H1 (cell line): ENCODE measurements at places on chromosomes 12 and 14.

GRCh38 chr12:119440803-119441360 is 106.4 kb downstream of the CCDC60 start:
- no peak for DNase-seq
- H3K27me3 ChIP-seq = no peaks in the 10 kb centered on the region
- H3K4me1 ChIP-seq = no peaks in the 10 kb centered on the region
- no peak overlapping the region for H3K4me3 ChIP-seq
- H3K36me3 ChIP-seq = no peaks in the 10 kb centered on the region

DNA sequence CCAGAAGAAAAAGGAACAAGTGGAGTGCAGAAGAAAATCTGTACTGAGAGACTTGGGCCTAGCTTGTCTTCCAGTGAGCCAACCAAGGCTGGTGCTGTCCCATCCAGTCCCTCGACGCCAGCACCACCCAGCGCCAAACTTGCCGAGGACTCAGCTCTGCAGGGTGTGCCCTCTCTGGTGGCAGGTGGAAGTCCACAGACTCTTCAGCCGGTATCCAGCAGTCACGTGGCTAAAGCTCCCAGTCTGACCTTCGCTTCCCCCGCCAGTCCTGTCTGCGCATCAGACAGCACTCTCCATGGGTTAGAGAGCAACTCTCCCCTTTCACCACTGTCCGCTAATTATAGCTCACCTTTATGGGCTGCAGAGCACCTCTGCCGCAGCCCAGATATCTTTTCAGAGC is 15.6 kb downstream of the CIPC start:
- peaks cover 28% of the 10 kb centered on the region for H3K36me3 ChIP-seq
- H3K4me3 ChIP-seq = no peak overlapping the region
- no peaks in the 10 kb centered on the region for H3K27me3 ChIP-seq
- H3K27ac ChIP-seq = 0 out of 2 replicates have a peak overlapping the region, but pooled peaks have one; percentile 11

DNA sequence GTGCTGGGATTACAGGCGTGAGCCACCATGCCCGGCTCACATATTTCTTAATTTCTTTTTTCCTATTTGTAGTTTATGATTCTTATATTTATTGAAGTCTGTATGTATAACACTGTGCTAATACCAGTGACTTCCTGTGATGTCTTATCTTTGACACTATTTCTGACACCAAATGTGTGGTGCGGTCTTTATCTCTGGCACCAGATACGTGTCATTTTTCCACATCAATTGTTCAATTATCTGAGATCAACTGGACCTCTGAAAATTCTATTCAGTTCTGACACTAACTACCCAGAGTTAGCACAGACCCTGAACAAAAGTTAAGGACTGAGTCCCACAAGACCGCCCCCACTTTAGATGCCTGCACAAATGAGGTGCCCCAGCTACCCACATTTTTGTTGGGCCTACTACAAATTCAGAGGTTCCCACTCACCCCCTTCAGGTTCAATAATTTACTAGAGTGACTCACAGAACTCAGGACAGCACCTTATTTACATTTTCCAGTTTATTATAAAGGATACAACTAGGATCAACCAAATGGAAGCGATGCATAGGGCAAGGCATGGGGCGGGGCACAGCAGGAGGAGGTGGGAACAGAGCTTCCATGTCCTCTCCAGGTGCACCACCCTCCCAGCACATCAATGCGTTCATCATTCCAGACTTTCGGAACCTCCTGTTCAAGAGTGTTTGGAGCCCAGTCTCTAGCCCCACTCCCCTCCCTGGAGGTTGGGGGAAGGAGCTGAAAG is 11.6 kb upstream of the SRSF9 start:
- no peak overlapping the region for H3K4me3 ChIP-seq
- DNase-seq = no peak
- H3K4me1 ChIP-seq = no peaks in the 10 kb centered on the region
- H3K36me3 ChIP-seq = no peaks in the 10 kb centered on the region
- no peaks in the 10 kb centered on the region for H3K27me3 ChIP-seq
- H3K27ac ChIP-seq = no peak overlapping the region

DNA sequence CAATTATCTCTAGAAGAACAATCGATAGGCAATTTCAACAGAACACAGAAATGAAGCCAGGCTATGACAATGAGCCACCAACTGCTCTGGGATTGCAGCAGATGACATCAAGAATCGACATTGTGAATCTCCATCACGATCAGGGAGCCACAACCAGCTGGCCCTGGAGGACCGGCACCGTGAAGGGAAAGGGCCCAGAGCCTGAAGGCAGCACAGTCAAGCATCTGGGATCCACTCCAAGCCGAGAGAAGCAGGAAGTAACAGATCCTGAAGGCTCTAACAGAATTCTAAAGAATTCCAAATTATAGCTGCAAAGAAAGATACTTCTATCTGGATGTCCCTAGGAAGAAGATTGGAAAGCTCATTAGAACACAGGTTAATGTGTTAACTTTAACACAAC is 61.0 kb downstream of the LRRC74A start:
- no peak for DNase-seq
- H3K27ac ChIP-seq = no peak overlapping the region
- H3K4me1 ChIP-seq = peaks cover 4% of the 10 kb centered on the region

GRCh38 chr12:116827432-116827831 is 53.8 kb downstream of the HRK start:
- no peaks in the 10 kb centered on the region for H3K36me3 ChIP-seq
- no peaks in the 10 kb centered on the region for H3K4me1 ChIP-seq
- H3K4me3 ChIP-seq = no peak overlapping the region
- no peaks in the 10 kb centered on the region for H3K27me3 ChIP-seq
- DNase-seq = no peak

DNA sequence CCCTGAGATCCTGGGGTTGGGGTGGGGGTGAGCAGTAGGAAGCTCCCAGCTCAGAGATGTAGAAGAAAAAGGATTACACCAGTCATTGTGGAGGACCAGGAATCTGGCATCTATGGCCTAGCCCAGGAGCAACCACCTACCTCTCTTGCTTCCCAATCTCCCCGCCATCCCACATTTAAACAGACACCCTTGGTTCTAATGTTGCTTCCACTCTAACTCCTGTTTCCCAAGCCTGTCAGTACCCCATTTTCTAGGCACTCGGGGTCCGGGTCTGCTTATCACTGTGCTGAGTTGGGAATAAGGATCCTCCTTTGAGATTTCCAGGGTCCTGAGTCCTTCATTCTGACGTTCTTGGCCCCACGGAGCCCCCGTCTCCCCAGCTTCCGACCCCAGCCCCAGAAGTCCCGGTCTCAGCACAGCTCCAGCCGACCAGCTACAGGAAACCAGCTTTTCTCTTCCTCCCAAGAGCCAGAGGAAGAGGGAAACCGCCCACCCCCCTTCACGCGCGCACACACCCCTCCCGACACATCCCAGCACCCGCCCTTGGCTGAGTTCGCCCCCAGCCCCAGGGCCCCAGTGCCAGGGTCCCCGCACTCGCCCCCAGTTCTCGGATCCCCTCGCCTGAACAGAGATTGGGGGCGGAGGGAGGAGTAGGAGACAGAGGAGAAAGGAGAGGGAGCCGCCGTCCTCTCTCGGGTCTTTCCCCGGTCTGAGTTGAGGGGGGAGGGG is 1.2 kb downstream of the ITGA5 start:
- no peak overlapping the region for H3K27ac ChIP-seq
- peaks cover 22% of the 10 kb centered on the region for H3K27me3 ChIP-seq
- no peaks in the 10 kb centered on the region for H3K36me3 ChIP-seq
- peak overlapping the region; percentile 67 for H3K4me3 ChIP-seq
- DNase-seq = no peak

DNA sequence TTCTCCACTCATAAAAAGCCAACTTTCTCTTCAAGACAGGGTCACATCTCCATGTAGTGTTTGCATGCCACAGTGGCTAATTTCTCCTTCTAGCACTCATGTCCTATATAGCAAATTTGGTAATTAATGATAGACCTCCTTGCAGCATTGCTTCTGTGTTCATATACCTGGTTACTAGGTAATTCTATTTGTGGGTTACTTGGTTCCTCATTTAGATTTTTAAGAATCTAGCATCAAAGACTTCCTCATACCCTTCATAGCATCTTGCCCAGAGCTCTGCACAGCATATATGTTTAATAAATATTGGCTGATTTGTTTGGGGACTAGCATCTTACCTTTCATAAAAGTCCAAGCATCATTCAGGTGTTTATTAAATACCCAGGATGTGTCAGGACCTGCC is 152.1 kb downstream of the DUSP6 start:
- no peaks in the 10 kb centered on the region for H3K4me1 ChIP-seq
- no peak overlapping the region for H3K27ac ChIP-seq
- no peak for DNase-seq
- H3K4me3 ChIP-seq = no peak overlapping the region
- H3K36me3 ChIP-seq = no peaks in the 10 kb centered on the region

DNA sequence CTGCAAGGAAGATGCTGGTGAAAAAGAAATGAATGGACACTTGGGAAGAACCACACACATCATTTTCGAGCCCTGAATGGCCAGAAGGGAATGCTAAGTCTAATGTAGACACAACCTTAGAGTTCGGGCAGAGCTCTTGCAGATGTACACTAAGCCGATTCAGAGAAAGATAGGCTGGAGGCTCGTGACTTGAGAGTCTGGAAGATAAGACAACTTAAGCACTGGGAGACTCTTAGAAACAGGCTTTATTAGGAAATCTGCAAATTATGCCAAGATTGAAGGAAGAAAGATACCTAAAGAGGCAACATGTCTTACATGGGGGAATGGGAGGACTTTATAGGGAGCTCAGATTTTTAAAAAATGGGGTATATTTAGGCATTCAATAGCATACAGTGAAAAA is 13.5 kb downstream of the TBPL2 start:
- no peak for DNase-seq
- H3K27ac ChIP-seq = no peak overlapping the region
- H3K4me3 ChIP-seq = no peak overlapping the region

DNA sequence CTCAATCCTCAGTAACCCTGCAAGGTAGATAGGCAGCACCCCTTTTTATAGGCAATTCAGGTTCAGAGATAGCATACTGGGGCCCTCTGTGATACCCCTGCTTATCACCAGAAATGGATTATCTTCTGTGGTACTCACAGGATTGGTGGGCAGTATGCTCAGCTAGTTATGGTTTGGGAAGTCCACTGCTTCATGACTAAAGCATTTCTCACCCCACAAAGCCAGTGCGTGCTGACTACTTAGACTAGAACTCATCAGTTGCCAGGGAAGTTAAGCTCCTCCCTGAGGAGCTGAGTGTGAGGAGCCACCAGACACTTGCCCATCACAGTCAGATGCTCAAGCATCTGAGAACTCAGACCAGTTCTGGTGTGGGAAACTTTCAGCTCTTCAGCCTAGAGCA is 76.3 kb downstream of the SCAF11 start:
- no peak for DNase-seq
- no peaks in the 10 kb centered on the region for H3K4me1 ChIP-seq
- H3K36me3 ChIP-seq = no peaks in the 10 kb centered on the region
- no peak overlapping the region for H3K27ac ChIP-seq
- H3K4me3 ChIP-seq = no peak overlapping the region

DNA sequence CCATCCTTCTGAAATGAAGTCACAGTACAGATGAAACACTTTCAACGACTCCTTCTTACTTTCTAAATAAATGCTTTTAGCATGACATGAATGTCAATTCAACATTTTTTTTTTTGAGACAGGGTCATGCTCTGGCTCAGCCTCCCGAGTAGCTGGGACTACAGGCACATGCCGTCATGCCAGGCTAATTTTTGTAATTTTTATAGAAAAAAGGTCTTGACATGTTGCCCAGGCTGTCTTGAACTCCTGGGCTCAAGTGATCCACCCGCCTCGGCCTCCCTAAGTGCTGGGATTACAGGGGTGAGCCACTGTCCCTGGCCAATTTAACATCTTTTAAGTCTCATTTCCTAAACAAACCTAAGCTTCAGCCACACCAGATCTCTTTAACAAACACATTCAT is 16.4 kb downstream of the GALNT6 start:
- H3K4me1 ChIP-seq = peaks cover 5% of the 10 kb centered on the region
- no peak overlapping the region for H3K4me3 ChIP-seq
- no peaks in the 10 kb centered on the region for H3K27me3 ChIP-seq
- DNase-seq = no peak
- H3K36me3 ChIP-seq = peaks cover 6% of the 10 kb centered on the region; the same call in 1 of the 2 replicates

DNA sequence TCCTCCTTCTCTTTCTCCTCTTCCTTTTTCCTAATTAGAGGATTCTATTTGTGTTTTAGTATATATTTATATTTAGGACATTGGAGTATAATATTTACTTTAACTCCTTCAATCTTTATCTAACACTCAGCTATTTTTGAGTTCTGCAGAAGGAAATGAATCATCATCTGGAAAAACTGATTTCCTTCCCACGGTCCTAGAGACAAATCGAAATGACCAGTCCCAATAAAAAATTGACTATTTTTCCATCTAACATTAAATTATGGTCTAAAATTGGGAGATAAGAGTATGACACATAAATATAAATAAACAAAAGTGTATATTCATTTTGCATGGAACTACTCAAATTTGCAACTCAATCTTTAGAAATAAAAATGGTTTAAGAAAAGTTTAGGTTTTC is 167.4 kb downstream of the TMTC3 start:
- no peaks in the 10 kb centered on the region for H3K4me1 ChIP-seq
- H3K36me3 ChIP-seq = no peaks in the 10 kb centered on the region
- no peak overlapping the region for H3K4me3 ChIP-seq
- H3K27me3 ChIP-seq = no peaks in the 10 kb centered on the region
- H3K27ac ChIP-seq = no peak overlapping the region

DNA sequence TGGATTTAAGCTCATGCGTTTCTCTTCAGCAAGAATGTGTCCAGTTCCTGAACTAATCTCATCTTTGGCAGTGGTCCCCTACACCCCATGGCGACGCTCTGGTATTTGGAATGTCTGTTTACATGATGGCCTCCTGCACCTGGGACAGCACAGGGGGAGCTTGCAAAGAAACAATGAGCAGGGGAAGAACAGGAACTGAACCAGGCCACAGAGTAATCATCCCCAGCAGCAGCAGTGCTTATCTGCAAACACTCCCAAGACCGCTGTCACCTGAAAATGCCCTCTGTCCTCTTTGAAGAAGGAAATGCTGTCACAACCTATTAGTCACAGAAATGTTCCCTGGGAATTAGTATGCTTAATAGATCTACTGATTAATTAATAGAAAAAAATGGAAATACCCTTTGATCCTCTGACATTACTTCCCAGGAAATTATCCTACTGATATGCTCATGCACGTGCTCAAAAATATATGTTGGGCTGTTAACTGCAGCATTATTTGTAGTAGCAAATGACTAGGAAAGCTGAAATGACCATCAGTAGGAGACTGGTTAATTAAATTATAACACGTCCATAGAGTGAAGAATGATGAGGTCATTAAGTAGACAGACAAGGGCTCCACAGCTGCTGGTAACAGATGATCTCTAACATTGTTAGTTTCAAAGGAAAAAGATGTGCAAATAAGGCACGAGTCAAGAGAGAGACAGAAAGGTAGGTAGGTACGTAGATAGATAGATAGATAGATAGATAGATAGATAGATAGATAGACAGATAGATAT is 279.3 kb upstream of the FLRT2 start:
- H3K36me3 ChIP-seq = no peaks in the 10 kb centered on the region
- H3K4me1 ChIP-seq = no peaks in the 10 kb centered on the region
- no peak overlapping the region for H3K27ac ChIP-seq
- 0 out of 2 replicates have a peak overlapping the region, but pooled peaks have one; percentile 19 for H3K4me3 ChIP-seq
- no peaks in the 10 kb centered on the region for H3K27me3 ChIP-seq
- no peak for DNase-seq
